WERI-Rb-1 (cell line): ENCODE measurements at places on chromosomes 7 and 10.
A peak's percentile ranks its signal among the peaks of the same experiment; 100 is the strongest.

DNA sequence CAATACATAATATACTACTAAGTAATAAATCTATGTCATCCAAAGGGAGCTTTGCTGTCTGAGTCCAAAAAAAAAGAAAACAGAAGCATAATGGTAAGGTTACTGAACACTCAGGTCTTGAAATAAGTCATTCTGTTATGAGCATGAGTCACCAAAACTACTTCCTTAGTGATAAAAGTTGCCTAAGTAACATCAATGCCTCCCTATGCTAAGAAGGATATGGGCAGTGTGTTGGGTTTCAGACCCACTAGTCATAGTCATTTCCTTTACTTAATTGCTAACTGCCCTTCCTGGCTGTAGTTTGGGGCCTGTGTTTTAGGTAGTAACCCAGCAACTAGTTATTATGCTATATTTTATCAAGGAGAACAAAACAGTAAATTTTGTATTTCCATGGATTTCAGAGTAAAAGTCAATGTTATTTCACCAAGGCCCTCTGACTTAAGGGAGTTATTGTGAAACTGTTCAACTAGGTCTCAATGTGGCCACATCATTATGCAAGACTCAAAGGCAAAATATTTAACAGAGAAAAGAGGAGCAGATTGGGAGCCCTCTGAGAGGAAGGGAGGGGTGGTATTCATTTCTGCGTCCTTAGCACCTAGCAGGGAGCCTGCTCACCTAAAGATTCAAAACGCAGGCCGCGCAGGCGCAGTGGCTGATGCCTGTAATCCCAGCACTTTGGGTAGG lies 11.7 kb upstream of the VIM start:
- no peak for DNase-seq

DNA sequence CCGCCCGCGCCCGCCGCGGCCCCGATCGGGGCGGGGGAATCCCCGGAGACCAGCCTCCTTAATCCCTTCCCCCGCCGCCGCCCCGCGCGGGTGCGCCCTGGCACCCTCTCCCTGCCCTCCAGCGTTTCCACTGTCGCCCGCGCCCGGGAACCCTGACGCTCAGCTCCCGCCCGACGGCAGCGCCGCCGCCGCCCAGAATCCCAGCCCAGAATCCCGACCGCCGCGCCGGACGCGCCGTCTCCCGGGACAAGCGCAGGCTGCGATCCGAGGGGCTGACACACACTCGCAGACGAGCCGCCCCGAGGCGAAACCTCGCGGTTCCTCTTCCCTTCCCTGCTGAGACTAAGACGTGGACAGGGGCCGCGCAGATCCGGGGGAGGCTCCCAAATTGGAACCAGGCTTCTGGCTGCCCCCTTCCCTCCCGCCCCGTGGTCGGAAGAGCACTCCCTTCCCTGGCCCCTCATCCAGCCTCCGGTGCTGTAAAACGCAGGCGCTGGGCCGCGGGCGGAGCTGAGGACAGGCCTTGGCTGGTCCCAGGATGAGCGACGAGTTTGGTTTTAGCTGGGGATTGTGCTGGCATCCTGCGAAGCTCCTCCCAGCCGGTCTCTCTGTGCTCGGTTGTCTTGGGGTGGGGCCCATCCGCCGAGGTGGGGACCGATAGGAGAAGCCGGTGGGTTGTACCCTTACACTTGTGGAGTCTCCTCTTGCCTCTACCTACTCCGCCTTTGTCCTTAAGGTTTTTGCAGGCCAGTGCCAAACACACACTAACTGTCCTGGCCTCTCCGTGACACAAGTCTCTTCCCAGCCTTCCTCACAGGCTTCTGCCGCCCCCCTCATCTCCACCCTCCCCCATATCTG lies 1.1 kb downstream of the MARVELD1 start:
- DNase-seq: peak; percentile 62

- no peak for DNase-seq
Observed at GRCh38 chr7:7347045-7347444, 164.7 kb downstream of the C1GALT1 start.

DNA sequence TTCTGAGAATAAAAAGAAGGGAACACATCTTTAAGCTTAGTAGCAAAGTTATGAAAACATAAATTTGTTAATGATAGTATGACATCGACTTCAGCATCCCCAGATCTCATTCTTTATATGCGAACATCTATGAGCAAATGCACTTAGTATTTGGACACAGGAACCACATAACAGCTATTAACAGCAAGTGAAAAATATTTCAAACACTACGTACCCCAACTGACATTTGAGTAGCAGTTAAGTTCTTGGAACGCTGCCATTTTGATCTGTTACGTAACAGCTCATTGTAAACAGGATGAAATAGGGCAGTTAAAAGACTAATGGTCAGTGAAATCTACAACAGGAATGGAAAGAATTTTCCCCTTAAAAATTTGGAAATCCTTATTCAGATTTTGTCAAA lies 428.9 kb downstream of the TNS3 start:
- DNase-seq: no peak

DNA sequence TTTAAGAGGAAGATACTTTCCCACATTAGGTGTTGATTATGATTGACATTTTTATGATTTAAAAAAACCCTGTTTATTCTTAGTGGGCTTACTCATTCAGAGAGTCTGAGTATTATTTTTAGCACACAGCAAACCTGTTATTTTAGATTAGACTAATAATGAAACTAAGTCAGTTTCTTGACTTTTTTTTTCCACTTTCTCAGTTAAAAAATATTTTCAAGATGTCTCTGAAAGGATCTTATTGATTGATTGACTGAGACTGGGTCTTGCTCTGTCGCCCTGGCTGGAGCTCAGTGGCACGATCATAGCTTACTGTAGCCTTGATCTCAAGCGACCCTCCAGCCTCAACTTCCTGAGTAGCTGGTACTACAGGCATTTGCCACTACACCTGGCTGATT lies 20.4 kb upstream of the INPP5F start:
- DNase-seq: no peak

GRCh38 chr7:25444991-25445390 lies 216.7 kb upstream of the NPVF start:
- no peak for DNase-seq

- DNase-seq: no peak
Observed at GRCh38 chr7:43565786-43566185, 17.1 kb upstream of the STK17A start.

- peak; percentile 61 for DNase-seq
Observed at GRCh38 chr7:76260171-76260703, 42.2 kb upstream of the HSPB1 start.

GRCh38 chr7:113582471-113582870 lies 336.3 kb downstream of the PPP1R3A start:
- no peak for DNase-seq

GRCh38 chr10:58818900-58819299 lies 306.2 kb downstream of the BICC1 start:
- no peak for DNase-seq

GRCh38 chr10:132429281-132430230 lies 32.6 kb downstream of the PWWP2B start:
- no peak for DNase-seq

DNA sequence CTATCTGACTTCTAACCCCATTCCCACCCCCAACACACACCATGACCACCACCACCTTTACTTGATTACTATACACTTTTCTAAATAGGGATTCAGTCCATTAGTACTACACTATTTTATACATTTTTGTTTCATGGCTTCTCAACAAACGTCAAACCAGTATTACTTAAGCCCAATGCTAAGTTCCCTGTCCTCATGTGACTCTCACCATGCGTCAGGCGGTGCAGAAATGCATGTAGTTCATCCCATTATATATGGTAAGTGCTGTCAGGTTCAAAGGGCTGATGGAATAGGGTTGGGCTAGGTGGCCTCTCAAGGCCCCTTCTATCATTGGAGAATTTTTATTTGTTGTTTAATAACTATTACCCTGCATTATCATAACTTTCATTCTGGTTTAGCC lies 19.5 kb upstream of the VPS41 start:
- no peak for DNase-seq

GRCh38 chr10:47116445-47116844 lies 183.6 kb upstream of the GDF10 start:
- DNase-seq: no peak

- no peak for DNase-seq
Observed at GRCh38 chr10:18087355-18087754, 52.9 kb upstream of the CACNB2 start.

DNA sequence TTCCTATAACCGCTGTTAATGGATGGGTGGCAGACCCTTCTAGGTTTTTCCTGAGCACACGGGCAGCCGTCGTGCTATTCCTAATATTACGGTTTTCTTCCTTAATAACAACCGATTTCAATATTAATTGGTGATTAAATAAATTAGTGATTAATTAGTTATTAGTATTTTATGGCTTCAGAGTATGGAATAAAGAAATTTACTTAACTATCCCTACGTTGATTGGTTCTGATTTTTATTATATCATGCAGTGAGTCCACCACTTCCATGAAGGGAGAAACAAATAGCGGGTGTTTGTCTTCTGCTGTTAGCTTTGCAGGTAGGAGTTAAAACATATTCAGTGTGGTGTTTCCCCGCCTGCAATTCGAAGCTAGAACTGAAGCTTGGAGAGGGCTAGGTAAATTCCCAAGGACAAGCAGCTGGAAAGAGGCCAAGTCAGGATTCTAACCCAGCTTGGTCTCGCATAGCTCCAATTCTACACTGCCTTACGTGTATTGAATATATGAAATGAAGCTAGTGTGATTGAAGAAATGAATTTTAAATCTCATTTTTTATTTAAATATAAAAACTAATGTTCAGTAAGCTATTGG lies 928 bp upstream of the CSTF2T start:
- DNase-seq: no peak
